SK-MEL-5 (cell line): ENCODE measurements at places on chromosomes 7 and 10. TPM values are rescaled to one million over a fixed set of nuclear protein-coding genes. Genes with fewer than 3 reads are reported as not detected.

Gene SFR1
- 7.2 and 8.6 TPM in 2 replicates for total RNA-seq

Gene KLLN
- total RNA-seq: 0.03 and 0.08 TPM in 2 replicates

Gene DNTT
- total RNA-seq: not detected in 2 replicates

Gene CHN2
- total RNA-seq: 39.5 and 40.5 TPM in 2 replicates
